Kidney epithelial cell (primary cell): ENCODE measurements at places on chromosomes 5 and 9.

GRCh38 chr5:130627145-130627544 is 537.9 kb downstream of the HINT1 start:
- DNase-seq, result no peak

DNA sequence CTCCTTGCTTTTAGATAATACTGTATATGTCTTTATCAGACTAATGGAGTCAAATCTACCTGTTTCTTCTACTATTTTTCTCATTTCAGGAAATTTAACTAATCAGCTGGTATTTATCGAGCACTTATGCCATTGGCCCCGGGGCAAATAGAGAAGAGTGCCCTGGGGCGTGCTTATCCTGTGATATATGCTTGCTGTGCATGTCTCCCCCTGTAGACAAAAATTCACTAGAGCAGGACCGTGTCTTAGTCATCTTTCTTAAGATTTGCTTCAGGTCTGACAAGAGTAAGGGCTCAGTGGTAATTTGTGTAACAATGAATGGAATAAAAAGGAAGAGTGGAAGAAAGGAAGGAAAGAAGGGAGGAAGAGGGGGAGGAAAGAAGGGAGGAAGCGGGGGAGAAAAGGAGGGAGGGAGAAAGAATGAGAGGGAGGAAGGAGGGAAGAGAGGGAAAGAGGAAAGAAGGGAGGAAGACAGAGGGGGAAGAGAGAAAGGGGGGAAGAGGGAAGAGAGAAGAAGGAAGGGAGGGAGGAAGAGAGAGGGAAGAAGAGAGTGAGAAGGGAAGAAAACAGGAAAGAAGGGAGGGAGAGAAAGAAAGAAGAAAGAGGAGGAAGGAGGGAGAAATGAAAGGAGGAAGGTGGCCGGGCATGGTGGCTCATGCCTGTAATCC is 295.7 kb upstream of the PANK3 start:
- DNase-seq, result no peak

- DNase-seq, result no peak
These were observed 32.5 kb downstream of the SGCD start for GRCh38 chr5:156359476-156359875.

DNA sequence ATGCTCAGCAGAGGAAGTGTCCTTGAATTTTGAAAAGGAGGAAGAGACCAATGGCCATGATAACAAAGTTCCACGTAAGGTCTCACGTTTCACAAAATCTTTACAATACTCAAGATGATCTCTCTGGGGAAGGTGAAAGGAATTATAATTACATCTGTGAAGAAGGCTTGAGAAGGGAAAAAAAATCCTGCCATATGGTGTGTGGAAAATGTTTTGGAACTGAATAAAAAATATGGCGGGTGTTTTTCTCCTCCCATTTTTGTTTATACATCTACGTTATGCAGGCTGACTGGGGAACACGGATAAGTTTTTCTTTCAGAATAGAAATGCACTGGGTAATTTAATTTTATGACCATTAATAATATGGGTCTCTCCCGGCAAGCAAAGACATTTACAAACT is 425.6 kb upstream of the BRINP1 start:
- no peak for DNase-seq

DNA sequence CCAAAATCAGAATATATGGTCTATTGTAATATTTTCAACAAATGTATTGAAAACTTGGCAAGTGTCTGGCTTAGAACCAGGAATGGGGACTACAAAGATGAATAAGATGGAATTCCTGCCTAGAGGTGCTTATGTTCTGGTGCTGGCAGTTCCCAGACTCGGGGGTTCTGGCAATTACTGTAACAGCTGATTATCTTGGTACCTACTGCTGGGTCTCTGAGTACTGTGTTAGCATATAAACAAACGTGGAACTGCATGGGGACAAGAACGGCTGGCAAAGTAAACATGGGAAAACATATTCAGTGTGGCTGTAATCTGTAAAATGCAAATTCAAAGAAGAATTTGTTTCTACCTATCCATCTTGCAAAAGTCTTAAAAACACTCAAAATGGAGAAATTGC is 89.9 kb downstream of the SLC24A2 start:
- DNase-seq, result no peak

DNA sequence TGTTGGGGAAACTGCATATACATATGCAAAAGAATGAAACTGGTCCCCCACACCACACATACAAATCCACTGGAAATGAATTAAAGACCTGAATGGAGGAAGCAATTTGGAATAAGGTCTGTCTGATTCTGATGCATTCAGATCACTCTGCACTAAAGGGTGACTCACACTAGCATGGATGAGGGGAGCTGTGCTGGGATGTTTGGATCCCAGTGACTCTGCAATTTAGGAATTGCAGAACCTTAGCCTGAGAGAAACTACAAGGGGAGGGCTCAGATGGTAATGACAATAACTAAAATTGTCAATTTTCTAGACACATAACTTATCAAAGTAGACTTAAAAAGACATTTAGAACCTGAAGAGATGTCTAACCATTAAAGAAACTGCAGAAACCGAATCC is 312.0 kb downstream of the CDK5RAP2 start:
- no peak for DNase-seq

DNA sequence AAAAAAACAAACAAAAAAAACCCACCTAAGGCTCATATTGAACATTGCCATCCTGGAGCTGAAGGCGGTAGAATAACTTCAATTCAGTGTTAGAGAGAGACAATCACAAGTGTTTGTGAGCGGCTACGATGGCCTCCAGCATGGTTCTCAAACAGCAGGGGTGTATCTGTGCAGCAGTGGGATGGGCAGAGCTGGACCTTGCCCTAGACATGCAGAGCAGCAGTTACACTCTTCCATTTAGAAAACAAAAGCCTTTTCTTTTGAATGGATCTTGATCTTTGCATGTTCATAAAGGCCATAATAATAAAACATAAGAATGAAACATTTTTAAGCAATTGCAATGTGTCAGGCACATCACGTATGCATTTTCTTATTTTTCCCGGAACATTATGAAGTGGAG is 50.3 kb downstream of the ARHGAP26 start:
- no peak for DNase-seq

- DNase-seq, result no peak
These were observed 18.6 kb downstream of the MED10 start for GRCh38 chr5:6359555-6360322.

- no peak for DNase-seq
These were observed 74.9 kb downstream of the UNC13B start for GRCh38 chr9:35236692-35237091.

DNA sequence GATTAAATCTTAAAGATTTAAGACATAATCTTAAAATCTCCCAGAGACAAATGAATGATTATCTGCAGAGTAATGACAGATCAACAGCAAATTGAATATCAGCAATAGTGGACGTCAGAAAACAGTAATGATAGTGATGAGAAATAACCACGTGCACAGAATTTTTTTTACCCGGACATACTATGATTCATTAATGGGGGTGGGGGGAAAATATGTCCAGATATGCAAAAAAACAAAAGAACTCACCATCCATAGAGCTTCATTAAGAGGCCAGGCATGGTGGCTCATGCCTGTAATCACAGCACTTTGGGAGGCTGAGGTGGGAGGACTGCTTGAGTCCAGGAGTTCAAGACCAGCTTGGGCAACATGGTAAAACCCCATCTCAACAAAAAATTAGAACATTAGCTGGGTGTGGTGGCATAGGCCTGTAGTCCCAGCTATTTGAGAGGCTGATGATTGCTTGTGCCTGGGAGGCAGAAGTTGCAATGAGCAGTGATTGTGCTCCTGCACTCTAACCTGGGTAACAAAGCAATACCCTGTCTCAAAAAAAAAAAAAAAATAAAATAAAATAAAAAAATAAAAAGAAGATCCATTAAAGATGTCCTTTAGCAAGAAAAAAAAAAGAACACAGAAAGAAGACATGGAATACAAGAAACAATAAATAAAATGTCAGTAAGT is 30.9 kb upstream of the SHOC1 start:
- no peak for DNase-seq
